BE2C (cell line): ENCODE measurements at places on chromosomes 5 and 9.

DNA sequence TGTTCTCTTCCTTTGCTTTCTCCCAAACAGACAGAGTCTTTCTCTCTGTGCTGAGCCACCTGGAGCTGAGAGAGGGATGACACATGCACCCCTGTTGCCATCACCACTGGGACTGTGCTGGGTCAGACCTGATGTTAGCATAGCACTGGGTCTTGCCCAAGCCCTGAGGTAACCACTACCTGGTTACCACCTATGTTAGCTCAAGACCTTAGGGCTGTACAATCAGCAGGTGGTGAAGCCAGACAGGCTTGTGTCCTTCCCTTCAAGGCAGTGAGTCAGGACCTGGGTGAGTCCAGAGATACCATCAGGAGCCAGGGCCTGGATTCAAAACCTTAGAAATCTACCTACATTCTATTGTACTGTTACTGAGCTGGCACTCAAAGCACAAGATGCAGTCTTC, 32.1 kb downstream of the FST start:
- DNase-seq, result no peak

DNA sequence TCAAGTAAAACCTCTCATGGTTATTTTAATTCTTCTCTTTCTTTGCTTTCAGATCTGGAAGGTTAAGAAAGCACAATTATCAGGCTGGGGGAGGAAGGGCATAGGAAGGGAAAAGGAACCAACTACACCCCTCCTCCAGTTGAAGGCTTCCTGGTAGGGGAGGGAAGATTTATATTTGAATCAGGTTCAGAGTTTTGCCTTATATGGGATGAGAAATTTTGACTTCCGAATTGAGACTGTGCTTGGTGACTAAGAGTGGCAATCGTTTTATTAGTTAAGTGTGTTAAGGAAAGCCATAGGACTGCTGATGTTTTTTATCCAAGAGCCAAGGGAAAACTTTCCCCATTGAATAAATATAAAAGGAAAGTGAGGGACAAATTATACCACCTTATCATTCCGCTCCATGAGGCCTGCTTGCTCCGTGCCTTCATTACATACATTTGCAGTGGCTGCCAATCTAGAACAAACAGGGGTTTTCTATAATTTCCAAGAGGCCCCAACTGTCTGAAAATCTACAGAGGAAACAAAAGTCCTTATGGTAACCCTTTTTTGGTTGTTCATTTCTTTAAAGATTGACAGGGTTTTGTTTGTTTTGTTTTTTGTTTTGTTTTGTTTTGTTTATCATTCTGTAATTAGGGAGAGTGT, 115.7 kb upstream of the EPB41L4A start:
- DNase-seq, result no peak

DNA sequence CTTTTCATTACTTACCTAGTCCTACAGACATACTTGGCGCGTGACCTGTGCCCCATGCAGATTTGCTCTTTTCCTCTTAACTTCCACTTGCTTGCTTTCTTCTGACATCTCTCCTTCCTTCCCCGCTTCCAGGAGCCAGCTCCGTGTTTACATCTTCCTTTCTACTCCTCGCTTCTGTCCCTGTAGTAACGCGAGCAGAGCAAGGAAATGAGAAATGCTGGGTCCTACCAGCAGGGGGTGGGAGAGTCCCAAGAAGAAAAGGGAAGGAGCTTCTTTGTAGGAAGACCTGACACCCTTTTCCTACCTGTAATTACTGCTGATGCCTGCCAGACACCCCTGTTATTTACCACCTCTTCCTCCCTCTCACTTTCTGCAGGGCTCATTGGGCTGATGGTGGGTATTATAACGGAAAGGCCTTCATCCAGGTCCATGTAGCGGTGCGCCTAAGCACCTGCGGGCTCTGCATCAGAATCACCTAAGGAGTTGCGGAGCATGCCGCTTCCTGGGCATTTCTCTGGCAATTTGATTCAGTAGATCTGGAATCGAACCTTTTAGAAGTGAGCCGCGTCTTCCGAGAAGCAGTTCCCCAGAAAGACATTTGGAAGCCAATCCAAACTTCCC, 1260.8 kb upstream of the WWC1 start:
- peak; percentile 9 for DNase-seq

- DNase-seq, result no peak
Observed at GRCh38 chr9:101736717-101737116, 1.7 kb downstream of the GRIN3A start.

DNA sequence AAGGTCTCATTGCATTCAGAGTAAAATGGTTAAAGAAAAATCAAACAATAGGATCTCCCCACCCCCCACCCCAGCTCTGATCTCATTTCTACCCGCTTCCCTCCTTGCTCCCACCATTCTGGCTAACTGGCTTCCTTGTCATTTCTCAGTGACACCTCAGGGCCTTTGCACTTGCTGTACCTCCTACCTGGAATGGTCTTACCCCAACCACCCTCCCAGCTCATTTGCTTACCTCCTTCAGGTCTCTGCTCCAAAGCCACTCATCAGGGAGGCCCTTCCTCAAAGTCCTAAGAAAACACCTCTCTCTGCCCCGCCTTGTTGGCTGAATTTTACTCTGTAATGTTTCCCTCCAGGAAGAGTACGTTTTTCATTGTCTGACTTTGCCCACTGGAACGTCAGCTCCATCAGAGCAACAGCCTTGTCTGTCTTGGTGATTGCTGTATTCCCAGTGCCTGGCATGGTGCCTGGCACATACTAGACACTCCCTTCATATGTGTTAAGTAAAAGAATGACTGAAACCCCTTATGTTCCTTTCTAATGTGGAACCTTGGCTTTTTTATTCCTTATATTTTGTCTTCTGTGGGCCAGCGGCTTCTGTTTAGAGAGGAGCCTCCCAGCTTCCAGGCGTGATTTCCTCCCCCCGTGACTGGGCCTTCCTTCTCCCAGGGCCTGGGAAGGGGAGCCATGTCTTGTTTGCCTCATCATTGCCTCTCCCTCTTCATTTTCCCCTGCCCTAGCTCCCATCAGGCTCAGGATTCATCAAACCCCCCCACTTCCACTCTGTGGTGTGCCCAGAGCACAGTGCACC, 26.9 kb downstream of the NEURL1B start:
- no peak for DNase-seq

DNA sequence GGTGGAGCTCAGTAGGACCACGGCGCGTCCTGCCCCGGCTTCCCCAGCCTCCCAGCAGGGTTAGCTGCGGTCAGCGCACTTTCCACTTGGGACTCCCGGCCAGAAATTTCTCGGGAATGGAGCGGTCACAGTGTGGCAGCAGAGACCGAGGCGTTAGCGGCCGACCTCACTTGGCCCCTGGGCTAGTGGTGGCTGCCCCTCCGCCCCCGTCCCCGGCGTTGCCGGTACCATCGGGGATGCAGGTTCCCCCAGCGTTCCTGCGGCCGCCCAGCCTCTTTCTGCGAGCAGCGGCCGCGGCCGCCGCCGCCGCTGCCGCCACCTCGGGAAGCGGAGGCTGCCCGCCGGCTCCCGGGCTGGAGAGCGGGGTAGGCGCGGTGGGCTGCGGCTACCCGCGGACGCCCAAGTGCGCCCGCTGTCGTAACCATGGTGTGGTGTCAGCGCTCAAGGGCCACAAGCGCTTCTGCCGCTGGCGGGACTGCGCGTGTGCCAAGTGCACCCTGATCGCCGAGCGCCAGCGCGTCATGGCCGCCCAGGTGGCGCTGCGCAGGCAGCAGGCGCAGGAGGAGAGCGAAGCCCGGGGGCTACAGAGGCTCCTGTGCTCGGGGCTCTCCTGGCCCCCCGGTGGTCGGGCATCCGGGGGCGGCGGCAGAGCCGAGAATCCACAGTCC, 460 bp downstream of the DMRTA1 start:
- peak; percentile 67 for DNase-seq

GRCh38 chr9:91690540-91691249, 259.3 kb downstream of the ROR2 start:
- no peak for DNase-seq

- DNase-seq, result no peak
Observed at GRCh38 chr5:180399401-180400215, 46.5 kb upstream of the GFPT2 start.

DNA sequence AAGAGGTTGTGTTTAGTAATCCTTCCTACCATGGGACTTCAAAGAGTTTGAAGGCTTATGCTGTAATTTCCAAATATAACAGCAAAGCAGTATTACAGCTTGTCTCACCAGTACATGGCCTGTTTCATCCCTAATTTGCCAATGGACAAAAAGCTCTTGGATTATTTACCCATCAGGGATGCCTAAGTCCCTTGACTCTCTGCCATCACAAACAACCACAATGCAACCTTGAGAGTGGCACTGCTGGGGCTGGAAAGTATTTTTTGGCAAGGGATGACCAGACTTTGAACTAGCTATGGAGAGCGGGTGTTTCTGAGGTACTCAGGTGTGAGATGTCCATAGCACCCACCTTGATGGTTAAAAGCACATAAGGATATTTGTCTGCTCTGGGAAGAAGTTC, 9.1 kb downstream of the MAMDC2 start:
- DNase-seq, result no peak

DNA sequence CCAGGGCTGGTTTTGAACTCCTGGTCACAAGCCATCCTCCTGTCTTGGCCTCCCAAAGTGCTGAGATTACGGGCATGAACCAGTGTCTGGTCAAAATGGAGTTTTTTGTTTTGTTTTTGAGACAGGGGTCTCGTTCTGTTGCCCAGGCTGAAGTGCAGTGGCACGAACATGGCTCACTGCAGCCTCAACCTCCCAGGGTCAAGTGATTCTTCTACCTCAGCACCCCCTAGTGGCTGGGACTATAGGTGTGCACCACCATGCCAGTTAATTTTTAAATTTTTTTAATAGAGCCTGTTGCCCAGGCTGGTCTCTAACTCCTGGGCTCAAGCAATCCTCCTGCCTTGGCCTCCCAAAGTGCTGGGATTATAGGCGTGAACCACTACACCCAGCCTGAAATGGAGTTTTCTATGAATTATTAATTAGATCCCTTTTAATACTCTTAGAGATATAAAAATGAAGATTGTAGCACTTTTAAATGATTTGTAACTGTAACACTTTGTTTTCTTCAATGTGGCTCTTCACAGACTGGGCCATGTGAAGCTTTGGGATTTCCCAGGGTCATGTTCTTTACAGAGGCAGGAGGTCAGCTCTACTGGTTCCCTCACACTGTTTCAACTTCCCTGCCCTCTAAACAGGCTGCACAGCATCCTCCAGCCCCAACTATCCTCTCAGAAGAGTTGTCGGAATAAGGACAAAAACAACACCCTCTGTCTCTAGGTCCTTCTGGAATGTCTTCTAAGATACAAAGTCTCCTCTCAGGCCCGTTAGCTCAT, 32.7 kb upstream of the SPARC start:
- peak; percentile 55 for DNase-seq

- no peak for DNase-seq
Observed at GRCh38 chr5:135739383-135739981, 95.0 kb upstream of the SLC25A48 start.

DNA sequence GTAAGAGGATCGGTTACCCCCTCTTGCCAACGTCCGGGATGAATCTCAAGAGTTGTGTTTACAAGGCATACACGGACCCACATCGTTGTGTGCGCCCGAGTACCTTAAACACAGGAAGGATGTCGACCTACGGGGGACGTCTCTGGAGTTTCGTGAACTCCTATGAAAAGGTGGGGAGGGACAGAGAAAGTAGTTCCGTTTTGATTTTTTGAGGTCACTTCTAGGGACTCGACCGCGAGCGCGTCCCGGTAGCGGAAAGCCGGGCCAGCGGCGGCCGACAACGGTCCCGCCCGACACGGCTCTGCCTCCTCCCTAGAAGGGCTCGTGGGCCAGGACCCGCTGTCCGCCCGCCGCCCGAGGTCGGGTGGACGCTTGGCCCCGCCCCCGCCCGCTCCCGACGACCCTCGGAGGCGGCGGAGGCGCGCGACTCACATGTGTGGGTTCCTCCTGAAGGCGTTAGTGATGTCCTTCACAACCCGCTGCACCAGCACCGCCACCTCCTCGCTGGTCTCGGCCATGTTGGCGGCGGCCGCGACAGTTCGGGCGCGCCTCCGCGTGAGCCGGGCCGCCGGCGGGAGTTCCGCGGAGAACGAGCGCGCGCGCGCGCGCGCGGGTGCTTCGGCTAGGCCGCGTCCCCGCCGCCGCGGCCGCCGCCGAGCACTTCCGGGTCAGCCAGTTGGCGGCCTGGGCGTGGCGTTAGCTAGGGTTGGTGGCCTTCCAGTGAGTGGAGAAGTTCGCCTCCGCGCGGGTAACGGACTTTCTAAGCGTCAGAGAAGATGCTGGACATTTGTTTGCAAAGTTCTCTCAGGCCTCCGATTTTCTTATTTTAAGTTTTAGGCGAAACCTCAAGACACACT, at the start of gene PTAR1:
PTAR1 (minus strand) TSS at position 591 of the 857 bp plus-strand sequence; CDS start at position 518, 73 bp downstream.
- DNase-seq, result peak; percentile 95

DNA sequence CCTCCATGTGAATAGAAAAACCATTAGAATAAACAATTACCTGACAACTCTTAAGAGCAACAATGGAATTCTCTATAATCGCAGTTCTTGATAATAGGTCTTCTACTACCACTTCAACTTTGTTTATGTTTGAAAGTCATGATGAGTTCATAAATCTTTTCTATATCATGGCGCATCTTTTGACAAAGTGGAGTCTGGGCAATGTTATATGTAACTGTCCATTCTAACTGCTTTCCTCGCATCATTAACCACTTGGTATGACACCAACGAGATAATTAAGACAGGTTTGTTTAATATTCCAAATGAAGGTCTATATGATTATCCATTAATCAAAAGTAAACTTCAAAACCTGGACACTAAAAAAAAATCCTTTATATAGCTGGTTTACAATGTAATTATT, 272.0 kb downstream of the DENND1A start:
- no peak for DNase-seq

GRCh38 chr5:168288349-168289245, 2.8 kb upstream of the WWC1 start:
- no peak for DNase-seq

DNA sequence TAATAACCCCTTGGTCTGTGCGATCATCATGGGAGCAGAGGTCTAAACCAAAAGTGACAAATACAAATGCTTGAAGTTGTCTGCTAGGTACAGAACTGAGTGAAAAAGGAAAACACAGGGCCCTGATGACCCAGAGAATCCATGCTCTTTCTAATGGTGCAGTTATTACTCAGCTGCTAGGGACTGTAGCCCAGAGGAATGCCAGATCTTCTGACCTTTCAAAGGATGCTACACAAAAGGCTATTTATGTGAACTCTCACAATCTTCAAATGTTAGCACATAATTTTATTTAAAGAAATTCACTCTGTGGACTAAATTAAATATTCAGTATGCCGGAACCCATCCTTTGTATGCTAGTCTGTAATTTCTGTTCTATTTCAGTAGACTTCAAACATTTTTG, 79.9 kb downstream of the PRR16 start:
- no peak for DNase-seq

DNA sequence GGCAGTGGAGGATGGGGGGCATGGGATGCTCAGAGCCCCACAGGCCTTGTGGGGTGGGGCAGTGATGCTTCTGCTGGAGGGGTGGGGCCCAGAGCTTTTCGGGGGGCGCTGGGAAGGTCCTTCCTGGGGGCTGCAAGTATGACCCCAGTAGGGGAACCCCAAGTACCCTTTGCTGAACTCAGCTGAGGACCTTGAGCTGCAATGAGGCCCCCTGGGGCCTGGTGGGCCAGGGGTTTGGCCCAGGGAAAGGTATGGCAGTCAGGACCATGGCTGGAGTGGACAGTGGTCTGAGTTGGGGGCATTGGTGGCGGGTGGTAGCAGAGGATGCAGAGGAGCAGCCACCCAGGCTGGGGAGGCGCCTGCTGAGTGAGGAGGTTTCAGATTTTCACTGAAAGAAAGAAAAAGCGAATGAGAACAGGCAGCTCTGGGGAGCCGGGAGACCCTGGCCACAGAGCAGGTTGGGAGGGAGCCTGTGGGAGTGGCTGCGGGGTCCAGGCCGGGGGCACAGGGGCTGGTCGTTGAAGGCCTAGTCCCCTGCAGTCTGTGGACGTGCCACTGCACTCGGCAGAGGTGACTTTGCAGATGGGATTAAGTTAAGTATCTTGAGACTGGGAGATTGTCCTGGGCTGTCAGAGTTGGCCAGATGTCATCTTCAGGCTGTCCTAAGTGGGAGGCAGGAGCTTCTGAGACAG, 19.2 kb downstream of the WNK2 start:
- no peak for DNase-seq
